Tibial nerve (tissue), 4 donors: ENCODE measurements at places on chromosomes 5 and 9. TPM values are rescaled to one million over a fixed set of nuclear protein-coding genes. Genes with fewer than 3 reads are reported as not detected.
A peak's percentile ranks its signal among the peaks of the same experiment; 100 is the strongest.

DNA sequence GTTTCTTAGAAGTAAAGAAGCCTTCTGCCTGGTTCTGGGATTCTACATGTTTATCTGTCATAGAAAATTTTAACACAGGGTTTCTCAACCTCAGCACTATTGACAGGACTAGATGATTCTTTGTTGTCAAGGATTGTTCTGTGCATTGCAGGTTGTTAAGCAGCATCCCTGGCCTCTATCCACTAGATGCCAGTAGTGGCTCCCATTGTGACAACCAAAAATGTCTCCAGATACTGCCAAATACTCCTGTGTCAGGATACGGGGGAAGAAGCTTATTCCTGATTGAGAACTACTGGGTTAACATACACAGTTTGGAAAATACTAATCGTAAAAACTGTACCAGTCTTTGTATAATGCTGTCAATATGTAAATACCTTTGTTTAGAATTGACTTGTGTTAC lies 167.1 kb downstream of the NIPBL start:
- no peak for DNase-seq
- no peaks in the 10 kb centered on the region for H3K27me3 ChIP-seq
- H3K27ac ChIP-seq: no peak overlapping the region
- no peaks in the 10 kb centered on the region for H3K36me3 ChIP-seq
- H3K4me1 ChIP-seq: peaks cover 12% of the 10 kb centered on the region

- no peak for DNase-seq
- H3K4me1 ChIP-seq: no peaks in the 10 kb centered on the region
- H3K27me3 ChIP-seq: no peaks in the 10 kb centered on the region
- no peaks in the 10 kb centered on the region for H3K36me3 ChIP-seq
- H3K4me3 ChIP-seq: no peak overlapping the region
Observed at GRCh38 chr5:74560245-74560644, 80.3 kb downstream of the ENC1 start.

NRARP gene
- 4.2 TPM for total RNA-seq

ECSCR gene
- total RNA-seq: 35.4 TPM

GRCh38 chr9:93054758-93055704 lies 3.5 kb upstream of the SUSD3 start:
- H3K4me3 ChIP-seq: no peak overlapping the region
- DNase-seq: no peak
- H3K27ac ChIP-seq: no peak overlapping the region

DNA sequence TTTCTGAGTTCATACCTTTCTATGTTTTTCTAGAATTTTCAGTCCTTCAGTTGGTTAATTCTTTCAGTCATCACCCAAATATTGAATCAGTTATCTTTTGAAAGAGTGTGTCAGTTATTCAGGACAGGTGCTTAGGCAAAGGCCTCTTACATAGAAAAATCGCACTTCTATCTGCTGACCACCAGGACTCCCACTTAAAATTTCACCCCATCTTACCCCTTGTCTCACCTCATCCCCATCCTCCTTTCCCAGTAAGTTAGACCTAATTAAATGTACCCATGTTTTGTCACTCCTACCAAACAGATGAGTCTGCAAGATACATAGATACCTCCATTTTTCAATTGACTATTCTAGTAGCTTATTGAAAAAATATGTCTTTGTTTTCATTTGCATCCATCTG lies 159.9 kb upstream of the PIK3R1 start:
- H3K36me3 ChIP-seq: no peaks in the 10 kb centered on the region
- peaks cover 11% of the 10 kb centered on the region for H3K4me1 ChIP-seq
- no peak overlapping the region for H3K27ac ChIP-seq
- no peaks in the 10 kb centered on the region for H3K27me3 ChIP-seq

DNA sequence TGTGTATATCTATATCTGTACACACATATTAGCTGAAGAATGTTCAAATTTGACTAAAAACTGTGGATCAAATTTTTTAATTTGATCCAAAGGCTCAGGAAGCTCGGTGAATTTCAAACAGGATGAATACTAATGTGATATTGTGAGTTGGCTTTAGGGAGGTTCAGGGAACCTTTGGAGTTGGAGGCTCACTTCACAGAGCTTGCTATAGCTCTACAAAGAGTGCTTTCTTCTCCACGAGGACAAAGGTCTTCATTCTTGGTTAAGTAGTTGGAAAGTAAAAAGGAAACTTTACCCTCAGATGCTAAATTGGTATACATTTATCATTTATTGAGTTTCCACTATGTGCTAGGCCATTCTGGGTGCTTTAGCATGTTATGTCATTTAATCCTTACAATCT lies 36.3 kb upstream of the MTAP start:
- H3K4me1 ChIP-seq: no peaks in the 10 kb centered on the region
- H3K27me3 ChIP-seq: no peaks in the 10 kb centered on the region
- no peak overlapping the region for H3K27ac ChIP-seq

- H3K4me3 ChIP-seq: no peak overlapping the region
- DNase-seq: no peak
- H3K4me1 ChIP-seq: no peaks in the 10 kb centered on the region
- no peaks in the 10 kb centered on the region for H3K27me3 ChIP-seq
- H3K27ac ChIP-seq: no peak overlapping the region
- no peaks in the 10 kb centered on the region for H3K36me3 ChIP-seq
Observed at GRCh38 chr5:9898319-9898718, 268.2 kb upstream of the TAS2R1 start.

- no peak overlapping the region for H3K27ac ChIP-seq
- no peak overlapping the region for H3K4me3 ChIP-seq
- H3K27me3 ChIP-seq: no peaks in the 10 kb centered on the region
- H3K4me1 ChIP-seq: peaks cover 6% of the 10 kb centered on the region
- H3K36me3 ChIP-seq: no peaks in the 10 kb centered on the region
Observed at GRCh38 chr9:75593920-75594319, 296.6 kb upstream of the PCSK5 start.

TLE1 gene
- 107 TPM for total RNA-seq

DNA sequence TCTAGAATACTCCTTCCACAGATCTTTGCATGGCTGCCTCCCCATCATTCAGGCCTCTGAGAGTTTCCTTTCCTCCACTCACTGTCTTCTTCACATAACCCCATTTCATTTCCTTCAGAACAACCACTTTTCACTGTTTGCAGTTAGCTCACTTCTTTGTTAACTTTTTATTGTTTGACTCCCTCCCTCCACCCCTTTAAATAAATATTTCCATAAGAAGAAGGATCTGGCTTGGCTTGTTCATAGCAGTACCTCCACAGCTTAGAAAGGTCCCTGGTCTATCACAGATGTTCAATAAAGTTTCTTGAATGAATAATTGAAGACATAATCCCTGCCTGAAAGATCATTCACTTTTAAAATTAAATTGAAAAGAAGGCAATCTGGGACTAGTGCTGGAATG lies 661.6 kb downstream of the ACTL7B start:
- H3K4me3 ChIP-seq: no peak overlapping the region
- no peaks in the 10 kb centered on the region for H3K36me3 ChIP-seq
- DNase-seq: no peak
- H3K27me3 ChIP-seq: no peaks in the 10 kb centered on the region
- H3K27ac ChIP-seq: no peak overlapping the region
- H3K4me1 ChIP-seq: no peaks in the 10 kb centered on the region

DNA sequence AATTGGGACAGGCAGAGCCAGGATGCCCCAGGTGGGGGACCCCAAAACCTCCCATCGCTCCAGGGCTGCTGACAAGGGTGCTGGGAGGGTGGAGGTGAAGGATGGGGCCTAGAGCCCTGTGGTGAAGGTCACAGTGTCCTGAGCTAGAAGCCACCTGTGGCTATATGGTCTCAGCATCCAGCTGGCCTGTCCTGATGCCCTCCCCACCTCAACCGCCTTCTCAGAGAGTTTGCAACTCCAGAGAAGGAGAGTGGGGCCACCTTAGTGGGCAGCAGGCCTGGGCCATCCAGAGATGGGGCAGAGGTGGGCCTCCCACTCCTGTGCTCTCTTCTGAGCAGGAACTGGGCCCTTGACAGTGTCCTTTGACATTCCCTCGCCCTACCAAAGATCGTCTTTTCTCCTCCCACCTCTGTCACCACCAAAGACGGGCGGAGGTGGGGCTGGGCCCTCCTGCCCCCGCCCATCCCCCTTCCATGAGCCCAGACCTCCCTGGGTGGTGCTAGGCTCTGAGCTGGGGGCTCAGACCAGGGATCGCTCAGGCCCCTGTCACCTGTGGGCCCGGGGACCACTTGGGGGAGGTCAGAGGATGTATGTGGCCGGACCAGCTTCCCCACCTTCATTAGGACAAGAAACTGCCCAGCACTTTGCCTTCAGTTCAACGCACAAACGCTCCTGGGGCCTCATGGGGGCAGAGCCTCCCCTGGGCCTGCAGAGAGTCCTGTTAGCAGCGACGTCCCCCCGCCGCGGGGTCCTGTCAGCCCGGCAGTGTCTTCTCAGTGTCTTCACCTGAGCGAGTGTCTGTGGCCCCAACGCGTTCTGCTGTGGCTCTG lies 10.0 kb upstream of the DOLPP1 start:
- no peak for DNase-seq
- no peaks in the 10 kb centered on the region for H3K4me1 ChIP-seq
- no peak overlapping the region for H3K27ac ChIP-seq
- H3K36me3 ChIP-seq: no peaks in the 10 kb centered on the region

DNA sequence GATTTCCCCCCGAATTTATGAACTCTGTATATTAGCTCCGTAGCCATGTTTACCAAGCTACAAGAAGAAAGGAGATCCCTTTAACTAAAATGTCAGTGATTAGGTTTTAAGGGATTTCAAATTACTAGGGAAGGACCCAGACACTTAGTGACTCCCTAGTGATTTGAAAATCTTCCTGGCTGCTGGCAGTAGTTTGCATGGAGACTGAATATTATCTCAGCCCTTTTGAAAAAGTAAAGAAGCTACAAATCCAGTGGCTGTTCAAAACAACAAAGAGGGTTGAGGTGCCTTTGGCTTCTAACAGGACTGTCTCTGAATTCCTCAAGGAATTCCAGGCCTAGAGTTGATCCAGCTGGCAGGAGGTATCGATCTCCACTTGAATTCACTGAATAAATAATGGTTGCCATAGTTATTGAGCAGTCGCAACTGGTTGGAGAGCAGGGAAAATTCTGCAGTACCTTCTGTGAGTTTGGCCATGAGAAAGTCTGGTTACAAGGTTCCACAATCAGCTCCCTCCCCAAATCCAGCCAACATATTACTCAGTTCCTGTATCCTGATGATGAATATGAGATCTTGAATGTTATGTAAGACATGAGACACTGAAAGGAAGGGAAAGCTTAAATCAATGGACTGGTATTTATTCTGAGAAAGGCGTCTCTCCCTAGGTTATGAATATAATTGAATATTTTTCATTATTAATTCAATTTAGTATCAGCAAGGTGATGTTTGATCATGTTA lies 37.7 kb downstream of the NR4A3 start:
- H3K27ac ChIP-seq: no peak overlapping the region
- no peak for DNase-seq
- no peaks in the 10 kb centered on the region for H3K36me3 ChIP-seq
- H3K4me3 ChIP-seq: no peak overlapping the region

DNA sequence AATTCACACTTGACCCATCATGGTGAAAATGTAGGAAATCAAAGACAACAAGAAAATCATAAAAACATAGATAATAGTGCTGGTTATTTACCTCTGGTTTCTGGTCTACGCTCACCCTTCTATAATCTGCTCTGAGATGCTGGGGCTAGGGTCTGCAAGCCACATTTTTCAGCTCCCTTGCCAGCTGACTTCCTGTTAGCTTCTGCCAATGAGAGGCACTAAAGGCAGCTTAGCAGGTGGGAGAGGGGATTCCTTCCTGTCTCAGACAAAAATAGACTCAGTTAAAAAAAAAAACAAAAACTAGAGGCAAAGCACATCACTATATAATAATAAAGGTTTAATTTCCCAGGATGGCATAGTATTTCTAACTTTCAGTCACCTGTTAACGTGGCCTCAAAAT lies 20.2 kb upstream of the N4BP3 start:
- H3K27ac ChIP-seq: no peak overlapping the region
- no peaks in the 10 kb centered on the region for H3K36me3 ChIP-seq
- no peak for DNase-seq
- H3K27me3 ChIP-seq: no peaks in the 10 kb centered on the region
- H3K4me3 ChIP-seq: no peak overlapping the region

BNC2 gene
- 89.6 TPM for total RNA-seq

GRCh38 chr5:528629-529511 lies 4.6 kb upstream of the SLC9A3 start:
- peak overlapping the region; percentile 61 for H3K27ac ChIP-seq
- no peak for DNase-seq
- peak overlapping the region; percentile 24 for H3K4me3 ChIP-seq
- H3K27me3 ChIP-seq: peaks cover 66% of the 10 kb centered on the region
- no peaks in the 10 kb centered on the region for H3K4me1 ChIP-seq

TMEFF1 gene
- not detected for total RNA-seq

- peaks cover 16% of the 10 kb centered on the region for H3K4me1 ChIP-seq
- no peak overlapping the region for H3K27ac ChIP-seq
Observed at GRCh38 chr5:56494300-56494731, 261.2 kb upstream of the ANKRD55 start.
